ENCODE measurements at places on chromosomes 5 and 9.

- no peak for DNase-seq
These were observed 24.7 kb upstream of the LECT2 start for GRCh38 chr5:135979510-135979909.

DNA sequence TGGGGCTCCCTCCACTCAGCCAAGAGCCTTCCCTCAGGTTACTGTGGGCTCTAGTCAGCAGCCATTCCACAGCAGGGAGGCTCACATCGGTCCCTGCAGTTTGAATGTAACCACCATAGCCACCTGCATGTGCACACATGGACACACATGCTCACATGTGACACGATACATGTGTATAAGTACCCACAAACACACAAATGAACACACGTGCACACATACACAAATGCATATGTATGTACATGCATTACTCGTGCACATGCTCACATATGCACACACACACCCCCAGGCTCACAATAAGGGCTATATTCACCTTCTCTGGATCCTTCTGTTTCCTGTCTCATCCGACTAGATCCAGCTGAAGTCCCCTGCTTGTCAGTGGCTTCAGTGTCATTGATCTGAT is 36.2 kb downstream of the UBE2QL1 start:
- DNase-seq, result no peak

DNA sequence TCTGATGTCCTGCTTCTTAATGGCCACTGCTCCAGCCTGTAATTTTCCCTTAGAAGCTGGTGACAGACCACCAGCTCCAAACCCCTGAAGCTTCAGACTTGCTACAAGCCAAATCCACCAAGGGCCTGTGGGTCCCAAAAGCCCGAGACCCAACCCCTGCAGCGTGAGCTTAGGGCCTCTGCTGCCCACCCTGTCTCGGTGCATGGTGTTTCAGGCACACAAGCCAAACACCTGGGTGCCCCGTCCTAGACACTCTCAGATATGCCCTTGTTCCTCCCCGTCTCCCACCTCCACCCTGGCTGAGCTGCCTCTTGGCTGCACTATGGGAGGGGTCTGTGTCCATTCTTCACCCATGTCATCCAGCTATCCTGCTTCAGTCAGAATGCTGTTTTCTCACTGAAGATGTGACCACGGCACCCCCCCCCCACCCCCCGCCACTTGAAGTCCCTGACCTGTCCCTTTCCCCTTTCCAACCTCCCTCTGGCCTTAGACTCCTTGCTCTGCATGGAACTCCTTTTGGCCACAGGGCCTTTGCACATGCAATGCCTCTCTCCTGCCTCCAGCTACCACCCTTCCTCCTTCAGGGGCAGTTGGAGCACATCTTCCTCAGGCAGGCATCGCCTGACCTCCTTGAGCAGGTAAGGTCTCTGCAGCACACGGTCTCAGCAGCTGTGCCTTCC is 55.8 kb downstream of the ZNF354C start:
- no peak for DNase-seq

- DNase-seq, result no peak
These were observed 558 bp upstream of the SMAD5 start for GRCh38 chr5:136132087-136132486.

- no peak for DNase-seq
These were observed 3.8 kb downstream of the GAS1 start for GRCh38 chr9:86943201-86944113.

DNA sequence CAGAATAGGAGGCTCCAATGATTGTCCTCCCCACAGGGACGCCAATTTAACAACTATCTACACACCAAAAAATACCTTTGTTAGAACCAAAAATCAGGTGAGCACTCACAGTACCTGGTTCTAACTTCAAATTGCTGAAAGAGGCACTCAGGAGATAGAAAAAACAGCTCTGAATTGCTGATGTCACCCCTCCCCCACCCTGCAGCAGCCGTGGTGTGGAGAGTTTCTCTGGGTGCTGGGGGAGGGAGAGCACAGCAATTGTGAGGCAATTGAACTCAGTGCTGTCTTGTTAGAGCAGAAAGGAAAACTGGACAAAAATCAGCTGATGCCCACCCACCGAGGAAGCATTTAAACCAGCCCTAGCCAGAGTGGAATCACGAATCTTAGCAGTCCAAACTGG is 41.8 kb downstream of the TNFSF8 start:
- no peak for DNase-seq

- no peak for DNase-seq
These were observed 14.7 kb upstream of the TMEM250 start for GRCh38 chr9:136133191-136133958.

DNA sequence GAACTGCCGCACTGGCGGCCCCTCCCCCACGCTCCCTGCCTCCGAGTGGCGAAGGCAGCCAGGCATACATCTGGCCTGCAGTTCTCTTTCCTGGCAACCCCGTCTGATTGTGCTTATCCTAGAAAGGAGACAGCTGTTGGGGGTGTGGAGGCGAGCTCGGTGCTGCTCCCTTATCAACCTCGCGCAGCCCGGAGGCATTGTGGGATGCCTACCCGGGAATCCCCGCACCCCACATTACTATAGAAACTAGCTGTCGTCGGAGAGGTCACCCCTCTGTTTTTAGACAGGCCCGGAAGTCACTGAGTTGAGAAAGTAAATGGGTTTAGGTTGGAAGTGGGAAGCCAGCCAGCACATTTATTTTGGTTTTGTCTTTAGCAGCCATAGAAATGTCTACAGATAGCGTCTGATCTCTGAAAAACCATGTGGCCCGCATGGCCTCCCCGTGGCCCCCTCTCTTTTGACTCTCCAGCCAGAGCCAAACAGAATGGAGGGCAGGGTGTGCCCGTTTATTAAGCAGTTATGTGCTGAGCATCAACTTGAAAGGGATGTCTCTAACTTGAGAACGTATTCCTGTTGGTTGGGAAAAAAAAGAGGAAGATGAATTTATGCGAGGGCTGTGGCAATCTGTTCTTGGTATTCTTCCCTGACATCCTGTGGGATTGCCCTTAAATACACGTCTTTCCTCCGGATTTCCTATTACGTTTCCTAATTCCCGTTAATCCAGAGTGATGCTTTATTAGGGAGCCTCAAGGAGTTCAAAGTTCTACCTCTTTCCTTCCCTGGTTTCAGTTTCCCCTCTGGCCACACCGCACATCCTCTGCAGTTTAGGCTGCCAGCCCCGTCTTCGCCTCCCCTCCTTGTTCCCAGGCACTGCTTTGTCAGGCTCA is 3.9 kb downstream of the STC2 start:
- no peak for DNase-seq

- DNase-seq, result no peak
These were observed 1226.8 kb upstream of the NUDT12 start for GRCh38 chr5:104789366-104789765.

GRCh38 chr5:95401626-95402025 is 10.5 kb downstream of the FAM81B start:
- no peak for DNase-seq

DNA sequence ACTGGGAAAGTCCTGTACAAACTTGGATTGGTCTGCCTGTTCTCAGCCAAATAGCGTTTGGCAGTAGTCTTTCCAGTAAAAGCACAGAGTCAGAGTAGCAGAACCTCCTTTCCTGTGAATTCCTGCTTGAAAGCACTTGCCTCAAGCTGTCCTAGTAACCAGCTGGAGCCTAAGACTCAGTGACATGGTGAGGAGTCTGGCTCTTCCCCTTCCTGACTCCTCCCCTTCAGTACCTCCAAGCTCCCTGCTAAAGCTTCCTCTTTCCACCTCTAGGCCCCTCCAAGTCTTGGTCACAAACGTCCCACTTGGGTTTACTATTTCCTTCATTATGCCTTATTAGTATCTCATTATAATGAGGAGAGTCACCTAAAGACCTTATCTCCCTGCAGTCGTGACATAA is 21.4 kb upstream of the FAM81B start:
- DNase-seq, result no peak

DNA sequence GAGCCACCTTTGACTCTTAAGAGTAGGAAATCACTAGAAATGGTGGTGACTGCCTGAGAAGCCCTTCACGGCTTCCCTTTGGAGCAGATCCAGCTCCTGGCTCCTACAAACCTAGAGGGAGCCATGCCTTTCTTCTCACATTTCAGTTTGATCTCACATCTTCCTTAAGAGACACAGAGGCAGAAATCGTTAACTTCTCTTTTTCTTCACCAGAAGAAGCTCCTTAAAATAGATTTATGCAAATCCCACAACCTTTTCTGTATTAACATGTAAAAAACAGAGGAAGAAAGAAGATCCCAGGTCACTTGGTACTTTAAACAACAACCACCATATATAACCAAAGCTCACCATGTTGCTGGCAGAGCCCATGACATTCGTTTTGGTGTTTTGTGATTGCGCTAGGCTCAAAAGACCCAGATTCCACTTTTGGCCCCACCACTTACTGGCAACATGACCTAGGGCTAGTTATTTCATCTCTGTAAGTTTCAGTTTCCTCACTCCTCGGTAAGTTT is 29.6 kb downstream of the PAX5 start:
- DNase-seq, result no peak

- no peak for DNase-seq
These were observed 558 bp downstream of the GRPEL2 start for GRCh38 chr5:149345892-149346222.

Data from CD4-positive, CD25-positive, alpha-beta regulatory T cell (primary cell).